Activated CD4-positive, alpha-beta T cell treated with anti-CD3 and anti-CD28 coated beads, Interleukin-2, amount 50 U/mL, for 16 hours (primary cell): ENCODE measurements at places on chromosomes 13 and 19.

- DNase-seq, result no peak
These were observed 75.4 kb upstream of the TRPC4 start for GRCh38 chr13:37944869-37945442.

GRCh38 chr13:60169239-60170031 is 5.7 kb upstream of the DIAPH3 start:
- DNase-seq, result no peak

DNA sequence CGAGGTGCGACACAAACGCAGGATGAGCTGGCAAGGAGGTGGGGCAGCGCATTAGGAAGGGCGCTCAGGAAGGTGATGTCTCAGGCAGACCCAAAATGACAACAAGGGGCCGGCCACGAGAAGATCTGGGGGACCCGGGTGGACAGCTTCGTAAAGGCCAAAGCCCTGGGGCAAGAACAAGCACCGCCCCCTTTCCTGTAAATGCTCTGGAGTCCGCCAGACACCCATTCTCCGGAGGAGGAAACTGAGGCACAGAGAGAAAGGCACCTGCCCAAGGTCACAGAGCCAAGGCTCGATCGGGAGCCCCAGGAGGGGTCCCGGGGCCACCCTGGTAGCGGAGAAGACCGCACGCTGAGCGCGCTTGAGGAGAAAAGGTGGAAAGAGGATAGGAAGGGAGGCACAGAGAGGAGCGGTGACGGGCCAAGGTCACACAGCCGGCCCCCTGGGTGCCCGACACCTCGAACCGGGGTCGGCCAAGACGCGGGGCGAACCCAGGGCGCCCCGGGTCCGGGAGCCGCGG is 571 bp downstream of the SAFB2 start:
- DNase-seq, result no peak

- no peak for DNase-seq
These were observed 4.3 kb upstream of the DUXA start for GRCh38 chr19:57171551-57172081.

GRCh38 chr13:74114202-74114601 is 20.0 kb downstream of the KLF12 start:
- DNase-seq, result no peak

DNA sequence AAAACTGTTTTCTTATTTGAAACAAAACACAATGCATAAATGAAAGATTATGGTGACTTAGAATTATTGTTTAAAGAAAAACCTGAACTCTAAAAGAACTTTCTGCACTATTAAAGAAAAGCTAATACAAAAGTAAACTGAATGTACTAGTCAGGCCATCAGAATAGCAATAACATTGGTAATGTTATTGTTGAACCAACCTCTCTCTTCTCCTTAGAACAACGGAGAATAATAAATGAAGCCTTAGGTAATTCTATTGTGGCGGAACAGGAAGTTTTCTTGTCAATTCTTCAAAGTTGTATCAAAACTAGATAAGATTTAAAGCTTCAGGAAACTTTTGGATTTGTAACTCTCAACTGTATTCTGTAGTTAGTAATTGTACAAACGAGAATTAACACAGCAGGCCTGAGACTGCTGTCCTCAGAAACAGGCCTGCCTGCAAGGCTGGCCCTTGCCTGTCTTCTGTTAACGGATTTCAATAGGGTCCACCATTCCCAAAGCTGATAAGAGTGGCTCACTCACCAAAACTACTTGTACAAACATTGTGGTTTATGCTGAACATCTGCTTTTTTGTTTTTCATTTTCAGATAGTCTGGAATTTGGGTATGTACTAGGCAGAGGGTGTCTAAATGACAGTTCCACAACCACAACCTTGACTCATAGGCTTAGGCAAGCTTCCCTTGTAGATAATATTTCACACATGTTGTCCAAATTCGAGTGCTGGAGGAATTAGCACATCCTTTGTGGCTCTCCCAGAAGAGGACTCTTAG is 825.8 kb downstream of the GPC5 start:
- DNase-seq, result no peak

GRCh38 chr13:97057176-97057575 is 62.9 kb upstream of the OXGR1 start:
- DNase-seq, result no peak

DNA sequence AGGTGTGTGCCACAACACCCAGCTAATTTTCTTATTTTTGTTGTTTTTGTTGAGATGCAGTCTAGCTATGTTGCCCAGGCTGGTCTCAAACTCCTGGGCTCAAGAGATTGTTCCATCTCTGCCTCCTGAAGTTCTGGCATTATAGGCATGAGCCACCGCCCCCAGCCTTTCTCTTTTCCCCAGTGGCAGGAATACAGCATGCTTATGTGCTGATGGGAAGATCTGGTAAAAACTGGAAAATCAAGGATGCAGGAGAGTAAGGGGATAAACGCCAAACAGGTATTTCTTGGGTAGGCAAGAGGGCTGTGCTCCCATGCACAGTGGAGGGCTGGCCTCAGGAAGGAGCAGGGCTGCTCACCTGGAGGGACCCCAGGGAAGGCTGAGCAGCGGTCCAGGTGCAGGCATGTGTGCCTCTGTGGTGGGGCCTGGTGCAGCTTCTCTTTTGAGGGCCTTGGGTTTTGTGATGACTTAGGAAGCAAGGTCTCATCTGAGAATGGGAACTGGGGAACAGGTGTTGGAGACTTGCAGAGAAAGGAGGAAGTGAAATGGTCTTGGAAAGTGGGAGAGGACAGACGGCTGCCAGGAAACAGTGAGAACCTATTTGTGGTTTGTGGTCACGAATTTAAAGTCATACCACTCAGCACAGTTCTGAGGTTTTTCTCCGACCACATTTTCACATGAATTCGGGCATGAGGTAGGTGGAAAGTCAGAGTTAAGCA is 106.5 kb downstream of the TEX26 start:
- peak; percentile 83 for DNase-seq

DNA sequence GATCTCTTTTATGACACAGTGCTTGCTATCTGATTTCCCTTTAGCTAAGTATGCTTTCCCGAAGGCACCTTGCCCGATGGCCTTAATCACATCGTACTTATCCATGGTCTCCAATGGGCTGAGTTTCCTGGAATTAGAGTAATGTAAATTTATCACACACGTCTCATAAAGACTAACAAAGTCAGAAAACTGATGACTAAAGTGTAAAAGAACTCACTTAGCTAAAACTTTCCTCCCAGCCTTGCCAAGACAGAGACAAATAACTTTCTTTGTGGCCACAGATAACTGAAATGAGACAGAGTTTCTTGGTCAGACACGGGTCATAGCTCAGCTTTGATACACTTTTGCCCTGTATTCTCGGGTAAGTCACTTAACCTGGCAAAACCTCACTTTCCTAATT is 1.5 kb downstream of the NEK5 start:
- DNase-seq, result no peak
